ENCODE measurements at places on chromosomes 3 and 15.

GRCh38 chr3:45681221-45681620 is 8.0 kb upstream of the SACM1L start:
- no peaks in the 10 kb centered on the region for H3K27me3 ChIP-seq
- H3K36me3 ChIP-seq, result peaks cover 3% of the 10 kb centered on the region
- no peak overlapping the region for H3K4me3 ChIP-seq
- DNase-seq, result no peak
- peaks cover 25% of the 10 kb centered on the region for H3K4me1 ChIP-seq

DNA sequence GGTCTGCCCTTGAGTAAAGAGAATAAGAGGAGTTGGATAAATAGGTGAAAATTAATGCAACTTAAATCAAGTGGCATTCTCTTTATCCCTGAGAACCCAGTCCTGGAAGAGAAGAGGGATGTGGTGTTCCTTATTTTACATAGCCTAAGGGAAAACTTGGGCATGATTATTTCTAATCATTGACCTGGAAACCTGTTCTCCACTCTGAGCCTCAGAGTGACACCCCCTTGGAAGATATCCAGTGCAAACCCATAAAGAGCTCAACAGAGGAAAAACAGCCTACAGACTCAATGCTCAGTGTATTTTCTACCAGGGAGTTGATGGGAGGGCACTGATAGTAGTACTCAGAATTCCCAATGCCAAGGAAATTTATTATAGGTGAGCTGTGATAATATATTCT is 22.0 kb downstream of the SLC15A2 start:
- peaks cover 59% of the 10 kb centered on the region for H3K36me3 ChIP-seq
- H3K27ac ChIP-seq, result no peak overlapping the region
- DNase-seq, result no peak
- peaks cover 17% of the 10 kb centered on the region for H3K4me1 ChIP-seq
- no peaks in the 10 kb centered on the region for H3K27me3 ChIP-seq
- H3K4me3 ChIP-seq, result no peak overlapping the region

- H3K27ac ChIP-seq, result no peak overlapping the region
- H3K36me3 ChIP-seq, result peaks cover 14% of the 10 kb centered on the region
- peak overlapping the region; percentile 77 for H3K4me3 ChIP-seq
- DNase-seq, result peak; percentile 40
Measured at GRCh38 chr3:105866656-105867653, 1.9 kb downstream of the CBLB start.

- no peaks in the 10 kb centered on the region for H3K27me3 ChIP-seq
- H3K4me1 ChIP-seq, result no peaks in the 10 kb centered on the region
- H3K4me3 ChIP-seq, result no peak overlapping the region
- no peak for DNase-seq
Measured at GRCh38 chr15:74420193-74420905, 13.4 kb downstream of the SEMA7A start.

DNA sequence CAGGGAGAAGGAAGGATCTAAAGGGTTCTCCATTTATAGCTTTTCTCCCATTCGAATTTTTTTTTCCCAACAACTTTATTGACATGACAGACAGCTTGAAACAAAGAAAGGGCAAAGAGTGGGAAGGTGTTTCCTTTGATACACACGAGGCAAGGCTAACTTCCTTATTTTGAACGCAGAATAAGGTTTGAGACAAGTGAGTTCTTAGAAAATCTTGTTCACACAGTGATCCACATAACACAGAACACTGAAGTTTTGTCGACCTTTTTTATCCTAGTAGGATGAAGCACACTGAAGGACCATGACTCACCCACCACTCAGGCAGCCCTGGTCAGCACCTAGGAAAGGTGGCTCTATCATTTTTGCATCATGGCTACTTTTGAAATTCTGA is 425.8 kb upstream of the MDFIC2 start:
- no peak overlapping the region for H3K4me3 ChIP-seq
- H3K27me3 ChIP-seq, result no peaks in the 10 kb centered on the region
- peak; percentile 59 for DNase-seq
- peak overlapping the region; percentile 42 for H3K27ac ChIP-seq
- peaks cover 9% of the 10 kb centered on the region for H3K4me1 ChIP-seq
- H3K36me3 ChIP-seq, result no peaks in the 10 kb centered on the region

Measured in common myeloid progenitor, CD34-positive (primary cell).